NCI-H1694 (cell line): ENCODE measurements at places on chromosomes 2 and 18.

DNA sequence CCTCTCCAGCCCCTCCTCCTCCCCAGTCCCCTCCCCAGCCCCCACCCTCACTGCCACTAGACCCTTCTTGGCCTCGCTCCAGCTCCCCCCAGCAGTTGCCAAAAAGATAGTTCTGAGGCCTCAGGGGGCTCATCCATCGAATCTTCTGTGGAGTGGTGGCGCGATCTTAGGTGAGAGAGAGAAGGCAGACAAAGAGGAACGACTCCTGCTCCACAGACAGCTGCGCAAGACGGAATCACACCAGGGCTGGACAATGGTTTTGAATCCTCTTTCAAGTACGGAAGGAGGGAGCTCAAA lies 68.1 kb downstream of the LAMA3 start:
- no peak for DNase-seq

GRCh38 chr18:57771193-57771592 lies 31.9 kb downstream of the ATP8B1 start:
- DNase-seq, result no peak

DNA sequence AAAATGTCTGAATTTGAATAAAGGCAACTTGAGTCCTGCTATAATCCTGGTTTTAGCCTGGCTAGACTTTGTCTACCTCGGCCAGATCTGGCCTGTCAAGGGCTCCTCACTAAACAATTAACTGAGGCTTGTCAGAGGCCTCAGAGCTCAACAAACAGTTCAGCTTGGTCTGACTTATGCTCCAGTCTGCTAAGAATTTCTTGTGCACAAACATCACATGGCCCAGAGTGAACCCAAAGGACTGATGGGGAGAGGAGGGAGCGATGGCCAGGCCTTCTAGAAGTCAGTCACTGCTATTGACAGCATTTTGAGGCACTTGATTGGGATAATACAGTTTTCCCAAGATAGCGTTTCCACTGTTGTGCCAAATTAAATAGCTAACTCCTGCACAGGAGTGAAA lies 555.1 kb upstream of the ID2 start:
- no peak for DNase-seq

DNA sequence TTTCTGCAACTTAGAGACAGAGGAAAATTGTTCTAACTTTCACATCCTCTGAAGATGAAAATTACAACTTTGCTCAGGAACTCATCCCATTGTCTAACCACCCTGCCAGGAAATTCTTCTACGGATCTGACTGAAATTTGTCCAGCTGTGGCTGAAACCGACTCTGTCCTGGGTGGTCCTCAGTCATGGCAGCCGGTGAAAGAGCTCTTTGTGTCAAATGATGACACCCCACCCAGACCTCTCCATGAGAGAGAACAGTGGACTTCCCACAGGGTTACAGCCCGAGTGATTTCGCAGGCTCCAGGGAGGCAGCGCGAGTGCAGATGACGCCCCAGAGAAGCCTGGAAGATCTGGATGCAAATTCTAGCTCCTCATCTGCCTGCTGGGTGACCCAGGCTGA lies 65.1 kb upstream of the TRIB2 start:
- DNase-seq, result no peak

- no peak for DNase-seq
Measured at GRCh38 chr2:70775141-70775540, 7.1 kb upstream of the ADD2 start.

- DNase-seq, result no peak
Measured at GRCh38 chr2:216583147-216583546, 50.1 kb upstream of the IGFBP2 start.

DNA sequence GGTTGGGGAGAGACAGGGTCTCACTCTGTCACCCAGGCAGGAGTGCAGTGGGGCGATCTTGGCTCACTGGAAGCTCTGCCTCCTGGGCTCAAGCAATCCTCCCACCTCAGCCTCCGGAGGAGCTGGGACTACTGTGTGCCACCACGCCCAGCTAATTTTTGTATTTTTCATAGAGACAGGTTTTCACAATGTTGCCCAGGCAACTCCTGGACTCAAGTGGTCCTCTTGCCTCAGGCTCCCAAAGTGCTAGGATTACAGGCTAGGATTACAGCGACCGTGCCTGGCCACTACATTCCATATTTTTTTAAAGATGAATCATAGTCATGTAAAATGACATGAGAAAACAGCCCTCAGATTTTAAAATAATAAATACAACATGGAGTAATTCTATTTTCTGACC lies 32.3 kb downstream of the CWC22 start:
- no peak for DNase-seq

- DNase-seq, result no peak
Measured at GRCh38 chr18:69755856-69756496, 191.7 kb downstream of the CD226 start.

DNA sequence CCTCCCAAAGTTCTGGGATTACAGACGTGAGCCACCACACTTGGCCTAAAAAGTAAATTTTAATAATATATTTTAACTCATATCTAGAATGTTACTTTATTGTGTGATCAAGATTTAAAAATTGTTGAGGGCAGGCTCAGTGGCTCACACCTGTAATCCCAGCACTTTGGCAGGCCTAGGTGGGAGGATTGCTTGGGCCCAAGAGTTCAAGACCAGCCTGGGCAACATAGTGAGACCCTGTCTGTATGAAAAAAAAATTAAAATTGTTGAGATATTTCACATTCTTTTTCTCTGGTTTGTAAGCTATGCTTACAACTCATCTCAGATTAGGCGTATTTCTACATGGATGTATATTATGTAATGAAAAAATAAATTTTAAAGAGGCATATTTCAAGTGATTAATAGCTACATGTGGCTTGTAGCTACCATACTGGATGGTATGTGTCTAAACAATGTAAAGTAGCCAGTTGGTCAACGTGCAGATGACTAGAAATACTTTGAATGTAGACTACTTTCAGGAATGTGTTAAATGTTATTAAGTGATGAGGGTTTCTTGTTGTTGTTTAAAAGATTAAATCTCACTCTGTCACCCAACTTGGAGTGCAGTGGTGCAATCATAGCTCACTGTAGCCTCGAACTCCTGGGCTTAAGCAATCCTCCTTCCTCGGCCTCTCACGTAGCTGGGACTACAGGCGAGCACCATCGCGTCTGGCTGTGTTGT lies 5.9 kb downstream of the RAB10 start:
- no peak for DNase-seq

DNA sequence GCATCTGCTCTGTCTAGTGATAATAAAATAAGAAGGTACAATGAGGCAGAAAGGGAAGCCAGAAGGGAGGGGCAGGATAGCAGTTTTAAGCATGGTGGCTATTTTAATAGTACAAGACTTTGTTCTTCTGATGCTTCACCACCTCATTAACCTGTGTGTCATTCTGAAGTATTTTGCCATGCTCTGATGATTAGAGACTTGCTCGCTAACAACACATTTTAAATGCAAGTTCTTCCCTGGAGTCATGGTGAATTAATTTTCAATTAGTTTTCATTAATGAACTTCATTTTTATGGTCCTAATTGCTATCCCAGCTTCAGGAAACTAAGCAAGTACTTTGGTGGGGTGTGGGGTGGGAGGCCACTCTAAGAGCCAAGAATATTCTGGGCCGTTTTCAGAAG lies 25.7 kb upstream of the LNPK start:
- no peak for DNase-seq

- no peak for DNase-seq
Measured at GRCh38 chr2:60612033-60612432, 58.6 kb upstream of the BCL11A start.

DNA sequence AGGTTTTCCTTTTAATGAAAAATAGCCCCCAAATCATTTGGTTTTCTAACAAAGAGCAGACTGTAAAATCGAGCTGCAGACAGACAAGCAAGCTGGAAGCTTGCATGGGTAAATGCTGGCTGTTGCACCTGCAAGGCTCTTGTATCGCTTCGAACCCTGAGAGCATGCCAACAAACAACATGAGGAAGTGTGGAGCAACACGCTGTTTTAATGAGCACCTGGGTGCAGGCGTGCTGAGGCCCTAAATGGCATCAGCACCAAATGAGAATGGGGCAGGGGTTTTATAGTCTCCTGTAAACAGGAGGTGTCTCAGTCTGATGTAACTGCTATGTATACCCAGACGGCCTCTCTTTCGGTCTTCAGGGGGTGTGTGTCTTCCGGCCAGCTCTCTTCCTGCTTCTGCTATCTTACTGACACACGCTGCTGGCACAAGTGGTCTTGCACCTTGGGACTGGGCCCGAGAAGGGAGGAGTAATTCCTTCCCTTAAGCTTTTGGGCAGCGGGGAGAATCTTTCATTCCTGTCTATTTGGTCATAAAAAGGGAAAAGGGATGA lies 31.9 kb upstream of the CDH2 start:
- no peak for DNase-seq

GRCh38 chr2:198917926-198918720 lies 539.6 kb downstream of the SATB2 start:
- DNase-seq, result no peak

DNA sequence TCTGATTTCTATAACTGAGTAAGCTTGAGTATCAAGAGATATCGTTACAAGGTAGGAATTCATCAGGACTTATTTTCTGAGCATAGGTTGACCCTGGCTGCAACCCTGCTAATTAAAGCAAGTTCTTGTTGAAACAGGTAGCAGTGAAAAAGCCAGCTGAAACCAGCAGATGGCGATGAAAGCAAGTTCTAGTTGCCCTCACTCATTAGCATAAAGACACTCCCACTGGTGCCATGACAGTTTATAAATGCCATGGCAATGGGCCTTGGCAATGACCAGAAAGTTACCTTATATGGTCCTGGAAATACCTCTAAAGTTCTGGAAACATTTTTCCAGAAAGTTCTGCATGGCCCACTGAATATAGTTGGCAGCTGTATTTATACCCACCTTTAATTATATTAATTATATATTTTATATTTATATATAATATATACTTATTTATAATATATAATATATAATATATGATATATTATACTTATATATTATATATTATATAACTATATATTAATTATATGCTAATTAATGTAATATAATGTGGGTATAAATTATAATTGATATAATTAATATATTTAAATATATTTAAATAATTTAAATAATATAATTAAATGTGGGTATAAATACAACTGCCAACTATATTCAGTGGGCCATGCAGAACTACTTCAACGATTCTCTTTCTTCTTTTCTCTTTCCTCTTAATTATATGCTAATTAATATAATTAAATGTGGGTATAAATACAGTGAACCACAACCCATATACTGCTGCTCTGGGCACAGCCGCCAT lies 188.0 kb downstream of the CDH7 start:
- DNase-seq, result peak; percentile 26
